ENCODE measurements at places on chromosomes 1 and 21. TPM values are rescaled to one million over a fixed set of nuclear protein-coding genes. Genes with fewer than 3 reads are reported as not detected.

- DNase-seq, result no peak
These were observed 20.2 kb downstream of the LMOD1 start for GRCh38 chr1:201925981-201926645.

The S1PR1 gene
- total RNA-seq, result 50.9 TPM

The PLEKHA6 gene
- total RNA-seq, result 20.0 TPM

GRCh38 chr21:28884481-28884880, 108.2 kb downstream of the LTN1 start:
- DNase-seq, result no peak

- no peak for DNase-seq
These were observed 365.6 kb upstream of the ST6GALNAC5 start for GRCh38 chr1:76501586-76502219.

- no peak for DNase-seq
These were observed 3.3 kb downstream of the B3GALT2 start for GRCh38 chr1:193183019-193183627.
